ENCODE measurements at places on chromosomes 7 and 10.
A peak's percentile ranks its signal among the peaks of the same experiment; 100 is the strongest.

DNA sequence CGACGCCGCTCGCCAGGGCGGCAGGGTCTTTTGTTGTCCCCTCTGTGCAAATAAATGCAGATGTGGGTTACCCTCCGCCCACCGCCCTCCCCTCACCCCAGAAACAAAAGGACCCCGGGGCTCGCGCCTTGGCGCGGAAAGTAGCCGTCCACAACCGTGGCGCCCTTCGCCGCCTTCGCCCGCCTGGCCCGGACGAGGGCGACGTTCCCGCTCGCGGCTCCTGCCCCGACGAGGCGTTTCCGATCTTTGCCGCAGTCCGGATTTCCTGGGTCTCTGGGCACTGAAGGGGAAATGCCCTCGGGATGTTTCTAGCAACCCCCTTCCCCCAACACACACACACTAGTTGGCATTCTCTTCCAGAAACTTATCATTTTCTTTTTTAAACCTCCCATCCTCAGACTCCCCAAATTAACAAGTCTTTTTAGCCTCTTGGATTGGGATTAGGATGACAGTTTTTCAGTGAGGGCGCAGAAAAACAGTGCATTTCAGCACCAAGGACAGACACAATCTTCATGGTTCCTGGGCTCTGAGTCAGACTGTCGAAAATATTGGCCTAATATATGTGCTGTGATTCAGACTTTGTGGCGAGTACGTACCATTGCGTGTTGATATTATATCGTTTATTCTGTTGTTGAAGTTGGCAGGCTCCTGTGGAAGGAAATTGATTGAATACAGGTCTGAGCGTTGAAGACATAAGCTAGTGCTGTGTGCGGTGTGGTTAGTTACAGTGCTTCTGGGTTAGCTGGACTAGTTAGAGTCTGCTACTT is 771 bp downstream of the PHYHIPL start:
- DNase-seq: peak; percentile 33

DNA sequence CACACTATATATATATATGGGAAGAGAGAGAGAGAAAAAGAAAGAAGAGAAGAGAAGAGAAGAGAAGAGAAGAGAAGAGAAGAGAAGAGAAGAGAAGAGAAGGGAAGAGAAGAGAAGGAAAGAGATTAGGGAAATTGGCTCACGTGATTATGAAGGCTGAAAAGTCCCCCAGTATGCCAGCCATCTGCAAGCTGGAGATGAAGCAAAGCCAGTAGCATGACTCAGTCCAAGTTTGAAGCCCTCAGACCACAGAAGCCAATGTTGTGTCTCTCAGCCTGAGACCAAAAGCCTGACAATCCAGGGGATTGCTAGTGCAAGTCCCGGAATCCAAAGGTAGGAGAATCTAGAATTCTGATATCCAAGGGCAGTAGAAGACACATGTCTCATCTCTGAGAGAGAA is 206.3 kb upstream of the PRSS1 start:
- DNase-seq: no peak

DNA sequence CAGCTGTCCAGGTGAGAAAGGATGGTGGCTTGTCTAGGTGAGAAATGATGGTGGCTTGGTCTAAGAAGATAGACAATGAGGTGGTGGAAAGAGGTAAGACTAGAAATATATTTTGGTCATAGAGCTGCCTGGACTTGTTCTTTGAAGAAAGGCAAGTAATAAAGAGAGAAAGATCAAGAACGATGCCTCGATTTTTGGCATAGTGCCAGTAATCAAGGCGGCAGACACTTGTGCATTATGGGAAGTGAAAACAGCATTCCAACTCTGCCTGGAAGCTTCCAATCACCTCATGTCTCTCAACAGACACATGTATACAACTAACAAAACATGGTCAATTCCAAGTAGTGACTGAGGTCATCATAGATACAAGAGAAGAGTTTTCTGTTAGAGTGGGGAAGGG is 423.8 kb upstream of the NRP1 start:
- no peak for DNase-seq

- DNase-seq: no peak
Measured at GRCh38 chr10:6225263-6225814, 22.6 kb downstream of the PFKFB3 start.

DNA sequence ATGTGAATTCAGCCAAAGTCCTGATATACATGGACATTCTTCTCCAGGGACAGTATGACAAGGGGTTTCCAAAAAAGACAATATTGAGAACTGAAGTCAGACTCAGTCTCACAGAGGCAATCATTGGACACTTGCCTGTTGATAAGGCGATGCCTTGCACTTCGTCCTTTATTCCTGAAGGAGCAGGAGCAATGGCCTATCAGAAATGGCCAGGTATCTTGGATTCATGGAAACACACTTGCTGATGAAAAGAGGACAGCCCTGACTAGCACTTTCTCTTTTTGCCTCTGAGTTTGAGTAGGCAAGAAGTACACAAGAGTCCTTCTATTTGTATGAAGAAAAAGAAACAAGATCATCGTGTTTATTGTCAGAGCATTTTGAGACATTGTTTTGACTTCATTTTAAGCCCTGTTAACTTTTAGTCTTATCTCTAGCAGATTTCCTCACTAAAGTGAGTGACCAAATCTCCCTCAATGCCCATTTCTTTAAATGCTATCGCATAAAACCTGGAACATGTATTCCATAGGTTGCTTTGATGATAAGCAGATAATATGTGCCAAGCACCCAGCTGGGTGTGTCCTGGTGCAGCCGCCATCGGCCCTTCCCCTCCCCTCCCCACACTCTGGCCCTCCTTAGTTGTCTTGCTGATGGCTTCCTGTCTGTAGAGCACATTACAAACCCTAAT is 26.6 kb downstream of the ST8SIA6 start:
- DNase-seq: no peak

GRCh38 chr7:36943591-36944435 is 219.5 kb upstream of the AOAH start:
- no peak for DNase-seq

DNA sequence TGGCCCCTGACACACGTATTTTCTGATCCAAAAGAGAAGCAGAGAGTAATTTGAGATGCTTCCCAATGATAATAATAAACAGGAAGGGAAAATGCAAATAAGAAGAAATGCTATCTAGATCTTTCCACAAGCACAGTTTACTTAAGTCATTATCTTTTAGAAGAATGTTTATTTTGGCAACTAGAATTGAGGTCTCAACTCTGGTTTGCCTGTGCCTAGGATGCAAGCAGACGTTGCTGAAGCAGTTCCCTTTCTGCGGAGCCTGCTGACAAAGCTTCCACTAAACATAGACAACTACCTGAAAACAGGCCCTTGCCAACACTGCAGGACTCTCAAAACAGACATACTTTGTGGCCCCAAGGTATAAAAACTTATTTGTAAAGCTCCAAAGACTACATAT is 315.8 kb upstream of the POM121L12 start:
- DNase-seq: peak; percentile 83
